T1000 (cell line): ENCODE measurements at places on chromosomes 3 and 15.

GRCh38 chr3:45002720-45003119 is 23.4 kb upstream of the CLEC3B start:
- DNase-seq = no peak

DNA sequence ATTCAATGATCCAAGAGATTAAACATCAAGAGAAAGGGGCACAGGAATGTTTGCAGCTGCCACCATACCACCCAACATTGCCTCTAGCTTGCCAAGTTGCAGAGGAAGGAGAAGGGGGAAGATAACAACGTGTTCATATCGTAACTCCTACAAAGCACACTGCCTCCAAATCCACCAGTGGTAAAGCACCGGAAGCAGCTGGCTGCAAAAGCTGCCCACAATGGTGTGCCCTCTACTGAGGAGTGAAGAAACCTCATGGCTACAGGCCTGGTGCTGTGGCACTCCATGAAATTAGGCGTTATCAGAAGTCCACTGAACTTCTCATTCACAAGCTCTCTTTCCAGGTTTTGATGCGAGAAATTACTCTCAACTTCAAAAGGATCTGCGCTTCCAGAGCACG is 263.9 kb upstream of the STT3B start:
- DNase-seq = no peak

DNA sequence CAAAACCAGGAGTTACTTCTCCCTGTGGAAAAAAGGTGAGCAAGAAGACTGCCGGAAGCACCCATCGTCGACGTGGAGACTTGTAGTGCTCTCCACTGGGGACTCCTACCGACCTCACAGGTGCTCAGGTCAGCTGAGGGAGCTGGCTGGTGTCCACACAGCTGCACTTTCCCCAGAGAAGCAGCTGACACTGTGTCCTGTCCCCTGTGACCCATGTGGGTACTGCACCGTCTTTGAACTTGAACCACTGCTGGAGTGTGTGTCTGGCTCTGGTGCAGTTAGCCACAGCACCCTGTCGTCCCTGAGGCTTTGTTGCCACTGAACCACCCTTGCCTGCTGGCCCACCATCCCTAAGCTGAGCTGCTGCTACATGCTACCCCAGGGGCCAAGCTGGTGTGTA is 270.8 kb downstream of the CACNA2D3 start:
- no peak for DNase-seq

DNA sequence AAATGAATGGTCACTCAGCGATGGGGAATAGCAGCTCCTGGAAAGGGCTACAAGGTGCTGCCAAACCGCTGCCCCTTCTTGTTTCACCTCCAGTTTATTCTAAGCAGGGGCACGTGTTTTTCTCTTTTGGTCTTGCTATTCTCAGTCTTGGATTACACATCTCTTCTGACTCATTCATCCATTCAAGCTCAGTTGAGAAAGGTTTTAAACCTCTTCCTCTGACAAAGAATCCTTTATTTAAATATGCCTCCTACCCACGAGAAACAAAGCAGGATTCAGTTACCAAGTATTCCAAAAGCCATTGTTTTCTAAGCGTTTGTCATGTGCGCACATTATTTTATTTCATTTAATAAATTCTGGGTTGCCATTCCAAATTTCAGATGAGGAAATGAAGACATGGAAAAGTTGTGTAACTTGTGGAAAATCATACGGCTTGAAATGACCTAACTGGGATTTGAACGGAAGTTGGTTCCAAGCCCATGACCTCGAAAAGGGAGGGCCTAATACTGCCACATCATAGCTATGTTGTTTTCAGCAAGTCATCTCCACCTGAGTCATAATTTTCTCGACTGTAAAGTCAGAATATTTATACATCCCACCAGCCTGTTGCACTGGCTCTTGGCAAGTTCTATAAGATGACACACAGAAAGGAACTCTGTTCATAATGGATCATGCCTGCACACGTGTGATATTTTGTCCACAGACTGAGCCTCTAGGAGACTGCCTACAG is 292.0 kb upstream of the SLCO3A1 start:
- peak; percentile 59 for DNase-seq

GRCh38 chr15:85289677-85290365 is 90.6 kb upstream of the AKAP13 start:
- DNase-seq = peak; percentile 11

DNA sequence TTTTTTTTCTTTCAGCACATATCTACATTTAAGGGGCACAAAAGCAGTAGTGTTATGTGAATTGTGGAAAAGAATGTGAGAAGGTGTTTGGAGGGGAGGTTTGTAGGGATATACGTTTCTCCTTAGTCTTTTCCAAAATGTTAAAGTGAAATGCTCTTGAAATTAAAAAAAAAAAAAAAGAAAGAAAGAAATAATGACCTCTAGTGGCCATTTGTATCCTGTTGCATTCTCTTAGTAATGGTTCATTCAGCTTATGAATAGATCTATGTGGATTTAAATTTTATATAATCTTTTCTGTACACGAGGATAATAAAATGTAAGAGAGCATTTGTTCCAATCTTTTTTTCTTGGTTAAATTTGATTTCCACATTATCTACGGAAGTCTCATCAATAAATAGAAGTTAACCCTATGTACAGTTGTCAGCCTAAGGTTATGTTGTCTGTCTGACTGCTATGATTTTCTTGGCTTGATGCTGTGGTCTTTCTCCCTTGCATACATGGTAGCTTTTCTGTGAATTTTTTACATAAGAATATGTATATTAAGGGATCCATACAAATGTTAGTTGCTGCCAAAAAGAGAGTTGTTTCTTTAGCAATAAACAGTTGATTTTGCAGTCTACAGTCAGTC is 1.7 kb downstream of the P2RY13 start:
- no peak for DNase-seq

GRCh38 chr15:93066834-93067648 is 22.0 kb downstream of the RGMA start:
- peak; percentile 22 for DNase-seq
